ENCODE measurements at places on chromosomes 11 and 22.

- DNase-seq = no peak
These were observed 19.8 kb downstream of the TTC12 start for GRCh38 chr11:113334183-113334582.

DNA sequence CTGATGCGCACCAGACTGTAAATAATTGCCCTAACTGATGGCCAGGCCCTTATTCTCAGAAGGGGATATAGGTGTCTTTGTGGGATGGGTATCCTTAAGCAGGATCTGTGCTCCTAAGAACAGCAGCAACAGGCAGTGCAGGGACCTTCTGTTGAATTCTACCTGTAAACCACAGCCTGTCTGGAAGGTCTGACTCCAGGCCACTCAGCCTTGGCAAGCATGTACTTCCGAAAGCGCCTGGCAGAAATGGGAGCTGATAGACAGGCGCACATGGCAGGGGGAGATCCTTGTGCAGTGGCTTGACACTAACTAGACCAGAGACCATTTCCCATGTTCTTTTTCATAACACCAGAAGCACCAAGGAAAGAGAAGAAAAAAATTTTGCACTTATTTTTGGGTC, 59.0 kb downstream of the C22orf31 start:
- DNase-seq = no peak

DNA sequence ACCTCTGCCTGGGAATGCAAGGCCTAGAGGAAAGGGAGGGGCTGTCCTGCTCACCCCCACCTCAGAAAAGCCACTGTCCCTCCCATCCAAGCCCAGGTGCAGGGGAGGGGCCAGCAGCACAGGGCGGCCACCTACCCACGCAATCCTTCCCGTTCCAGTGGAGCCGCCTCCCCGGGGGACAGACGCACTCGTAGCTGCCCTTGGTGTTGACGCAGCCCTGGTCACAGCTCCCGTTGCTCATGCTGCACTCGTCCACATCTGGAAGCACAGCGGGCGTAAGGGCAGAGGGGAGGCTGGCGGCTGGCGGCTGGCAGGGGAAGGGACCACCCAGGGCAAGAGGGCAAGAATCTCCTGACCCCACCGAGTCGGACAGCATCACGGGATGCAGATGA, 40.3 kb upstream of the TTLL12 start:
- no peak for DNase-seq

DNA sequence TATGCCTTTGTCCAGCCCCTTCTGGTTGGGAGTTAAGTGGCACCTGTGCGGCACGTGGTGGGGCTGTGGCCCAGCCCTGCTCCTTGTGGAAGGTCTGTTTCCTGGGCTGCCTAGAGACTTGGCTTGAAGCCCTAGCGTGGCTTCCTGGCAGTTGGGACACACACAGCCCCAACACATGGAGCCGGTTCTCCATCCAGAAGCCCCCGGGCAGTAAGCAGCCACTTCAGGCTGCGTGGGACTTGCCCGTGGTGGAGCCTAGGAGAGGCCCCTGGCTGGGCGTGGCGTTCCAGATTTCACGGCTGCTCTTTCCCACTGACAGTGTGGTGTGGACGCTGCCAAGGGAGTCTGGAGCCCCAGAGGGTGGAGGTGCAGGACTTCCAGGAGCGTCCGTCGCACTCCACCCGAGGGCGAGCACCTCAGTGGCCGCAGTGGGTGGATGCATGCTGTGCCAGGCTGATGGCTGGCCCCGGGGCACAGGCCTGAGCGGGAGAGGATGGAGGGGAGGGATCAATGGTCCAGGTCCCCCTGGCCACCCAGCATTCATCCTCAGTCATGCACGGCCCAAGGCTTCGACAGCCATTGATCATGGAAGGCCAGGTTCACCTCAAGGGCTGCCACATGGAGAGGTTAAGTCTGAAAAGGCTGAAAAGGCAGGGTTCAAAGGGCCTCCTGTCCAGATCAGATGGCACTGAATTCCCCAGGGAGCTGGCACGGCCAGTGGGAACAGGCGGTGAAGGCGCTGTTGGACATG, 9.3 kb downstream of the CCND1 start:
- no peak for DNase-seq

DNA sequence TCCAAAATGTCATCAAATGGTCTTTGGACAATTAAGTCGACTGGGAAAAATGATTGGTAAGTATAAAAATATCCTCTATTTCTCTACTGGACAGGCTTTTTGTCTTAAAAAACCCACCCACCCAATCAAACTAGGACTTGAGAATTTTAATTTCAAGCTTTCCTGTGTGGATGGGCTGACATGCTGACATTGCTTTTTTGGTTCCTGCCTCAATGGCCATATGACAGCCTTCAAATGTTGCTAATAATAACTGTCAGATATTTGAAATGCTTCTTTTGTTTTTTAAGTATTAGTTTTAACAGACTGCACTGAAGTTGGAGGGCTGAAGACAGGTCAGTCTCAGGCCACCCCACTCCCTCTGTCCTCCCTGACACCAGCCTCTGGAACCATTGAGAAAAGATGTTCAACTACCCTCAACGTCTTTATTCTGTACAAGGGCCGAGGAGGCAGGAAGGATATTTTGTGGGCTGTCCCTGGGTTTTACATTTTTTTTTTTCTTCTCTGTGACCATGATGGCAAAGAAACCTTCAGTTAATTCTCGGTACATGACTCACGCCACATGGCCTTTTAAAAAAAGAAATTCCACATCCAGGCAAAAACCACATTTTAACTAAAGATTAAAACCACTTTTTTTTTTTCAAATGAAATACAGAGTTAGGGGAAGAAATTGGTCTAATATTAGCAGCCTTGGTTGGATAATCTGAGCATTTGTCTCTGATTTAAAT, 130.4 kb downstream of the SLC1A2 start:
- DNase-seq = no peak

GRCh38 chr11:85407648-85408047, 219.5 kb downstream of the DLG2 start:
- DNase-seq = no peak

DNA sequence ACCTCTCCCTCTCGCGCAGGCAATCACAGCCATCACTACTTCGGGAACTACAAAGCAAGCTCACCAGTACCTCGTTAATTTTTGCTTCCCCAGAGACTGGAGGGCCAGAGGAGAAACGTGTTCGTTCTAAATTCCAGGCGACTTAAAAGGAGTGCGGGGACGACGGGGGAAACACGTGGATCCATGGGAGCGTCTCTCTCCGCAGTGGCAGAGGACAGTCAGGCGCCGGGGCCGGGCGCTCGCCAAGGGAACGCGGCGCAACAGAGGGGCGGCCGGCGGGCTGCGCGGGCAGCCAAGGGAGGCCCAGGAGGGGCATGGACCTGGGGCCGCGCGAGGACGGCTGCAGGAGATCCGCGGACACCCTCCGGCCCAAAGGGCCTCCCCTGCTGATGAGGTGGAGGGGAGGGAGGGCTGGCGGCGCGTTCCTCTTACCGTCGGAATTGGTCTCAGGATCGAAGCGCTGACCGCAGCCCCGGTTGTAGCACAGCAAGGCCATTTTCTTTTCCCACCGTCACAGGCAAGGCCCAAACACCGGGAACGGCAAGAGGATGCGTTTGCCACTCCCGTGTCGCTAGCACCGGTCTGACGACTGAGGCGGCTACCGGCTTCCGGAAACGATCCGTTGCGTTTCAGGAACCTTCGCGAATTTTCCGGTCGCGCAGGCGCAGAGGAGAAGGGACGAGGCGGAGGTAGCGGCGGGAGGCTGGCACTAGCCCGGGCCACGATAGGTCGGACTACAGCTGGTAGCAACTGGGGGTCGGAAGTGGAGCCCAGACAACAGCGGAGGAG, at the start of gene CHORDC1:
Gene CHORDC1 (minus strand): TSS at position 591 of the 789 bp plus-strand sequence. CDS start 95 bp downstream, at position 496.
- DNase-seq = peak; percentile 57

GRCh38 chr11:116397602-116398084, 375.1 kb downstream of the BUD13 start:
- no peak for DNase-seq

DNA sequence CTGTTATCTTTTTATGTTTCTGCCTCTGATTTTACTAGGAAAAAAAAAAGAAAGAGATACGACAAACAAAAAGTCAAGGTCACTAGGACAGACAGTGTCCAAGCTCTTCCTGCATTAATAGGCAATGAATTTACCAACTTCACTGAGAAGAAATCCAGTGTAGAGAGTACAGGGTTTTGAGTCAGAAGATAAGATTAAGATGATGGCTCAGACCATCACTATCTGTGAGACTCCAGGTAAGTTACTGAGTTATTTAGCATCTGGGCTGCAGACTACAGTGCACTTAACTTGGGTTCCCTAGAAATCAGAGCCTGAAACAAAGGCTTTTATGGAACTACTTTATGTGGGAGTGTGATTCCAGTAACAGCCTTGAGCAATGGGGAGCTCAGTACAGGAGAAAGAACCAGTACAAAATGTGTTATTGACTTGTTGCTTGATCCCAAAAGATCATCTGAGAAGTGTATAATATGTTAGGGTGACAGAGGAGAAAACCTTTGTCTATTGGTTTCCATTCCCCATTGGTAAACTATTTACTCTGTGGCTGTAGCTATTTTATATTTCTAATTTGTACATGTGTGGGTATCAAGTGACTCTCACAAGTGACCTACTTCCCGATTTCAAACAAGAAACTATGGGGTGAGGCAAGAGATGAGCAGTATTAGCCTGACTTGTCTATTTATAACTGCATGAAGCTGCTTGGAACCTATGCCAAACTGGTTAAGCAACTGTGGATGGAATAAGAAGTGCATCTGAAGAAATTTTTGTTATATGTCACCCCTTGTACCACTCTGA, 395.8 kb downstream of the RAB38 start:
- DNase-seq = no peak

GRCh38 chr11:110026858-110027626, 66.2 kb upstream of the ZC3H12C start:
- DNase-seq = no peak

- DNase-seq = no peak
These were observed 98.9 kb downstream of the ETS1 start for GRCh38 chr11:128488471-128488870.

DNA sequence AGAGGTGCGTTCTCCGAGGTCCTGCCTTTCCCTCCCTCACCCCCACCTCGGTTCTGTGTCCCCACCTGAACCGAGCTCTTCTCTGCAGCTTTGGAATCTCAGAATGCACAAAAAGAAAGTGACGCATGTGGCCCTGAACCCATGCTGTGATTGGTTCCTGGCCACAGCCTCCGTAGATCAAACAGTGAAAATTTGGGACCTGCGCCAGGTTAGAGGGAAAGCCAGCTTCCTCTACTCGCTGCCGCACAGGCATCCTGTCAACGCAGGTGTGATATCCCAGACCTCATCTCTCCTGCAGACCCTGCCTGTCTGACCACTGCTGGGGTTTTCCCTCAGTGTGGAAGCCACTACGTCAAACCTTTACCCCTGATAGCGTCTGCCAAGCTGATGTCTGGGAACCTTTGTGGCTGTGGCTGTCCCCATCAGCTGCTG, 13.9 kb downstream of the ACP2 start:
- DNase-seq = peak; percentile 75

DNA sequence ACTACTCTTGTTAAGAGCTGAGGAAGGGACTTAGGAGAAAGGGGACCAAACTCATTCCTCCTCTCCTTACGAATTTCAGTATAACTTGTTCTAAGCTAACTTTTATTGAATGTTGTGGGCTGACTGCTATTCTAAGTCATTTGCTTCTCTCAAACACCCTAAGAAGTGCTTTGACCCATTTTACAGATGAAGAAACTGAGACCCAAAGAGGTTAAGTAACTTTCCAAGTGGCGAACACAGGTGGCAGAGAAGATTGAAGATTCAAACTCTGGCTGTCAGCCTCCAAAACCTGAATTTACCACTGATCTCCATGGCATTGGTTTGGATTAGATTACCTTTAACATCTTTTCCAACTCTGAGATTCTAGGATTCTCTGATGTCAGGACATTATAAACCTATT, 52.2 kb downstream of the TIMP3 start:
- DNase-seq = no peak

- DNase-seq = no peak
These were observed 42.1 kb downstream of the NCAPD3 start for GRCh38 chr11:134181707-134182106.

DNA sequence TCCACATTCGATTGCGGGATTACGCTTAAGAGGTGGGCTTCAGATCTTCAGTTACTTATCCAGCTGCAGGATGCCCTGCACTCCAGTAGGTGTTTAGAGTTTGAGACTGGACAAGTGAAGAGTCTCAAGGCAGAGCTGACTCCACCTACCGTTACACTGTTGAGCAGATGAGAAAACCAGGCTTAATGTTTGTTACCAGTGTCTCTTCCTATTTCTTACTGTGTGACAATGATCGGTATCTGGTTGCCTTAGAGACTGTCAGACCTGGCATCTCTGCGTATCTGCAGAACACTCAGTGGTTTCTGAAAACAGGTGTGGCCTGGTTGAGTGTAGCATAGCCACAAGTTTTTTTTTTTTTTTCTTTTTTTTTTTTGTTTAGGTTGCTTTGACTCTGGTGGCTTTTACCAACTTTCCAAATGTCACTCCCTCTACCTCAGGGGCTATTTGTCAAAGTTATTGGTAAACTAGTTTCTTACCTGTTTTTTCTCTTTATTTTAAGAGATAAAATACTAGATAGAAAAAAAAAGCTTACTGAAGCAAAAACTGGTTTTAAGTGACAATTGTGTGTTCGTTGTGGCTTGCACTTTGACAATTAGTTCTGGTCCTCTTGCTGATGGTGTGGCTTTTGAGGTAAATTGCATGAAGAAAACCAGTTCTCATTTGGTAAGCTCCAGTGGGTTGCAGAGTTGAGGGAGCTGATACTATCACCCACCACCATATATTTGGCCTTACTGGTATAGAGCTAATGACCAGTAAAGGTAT, 284.8 kb downstream of the ETS1 start:
- DNase-seq = no peak

DNA sequence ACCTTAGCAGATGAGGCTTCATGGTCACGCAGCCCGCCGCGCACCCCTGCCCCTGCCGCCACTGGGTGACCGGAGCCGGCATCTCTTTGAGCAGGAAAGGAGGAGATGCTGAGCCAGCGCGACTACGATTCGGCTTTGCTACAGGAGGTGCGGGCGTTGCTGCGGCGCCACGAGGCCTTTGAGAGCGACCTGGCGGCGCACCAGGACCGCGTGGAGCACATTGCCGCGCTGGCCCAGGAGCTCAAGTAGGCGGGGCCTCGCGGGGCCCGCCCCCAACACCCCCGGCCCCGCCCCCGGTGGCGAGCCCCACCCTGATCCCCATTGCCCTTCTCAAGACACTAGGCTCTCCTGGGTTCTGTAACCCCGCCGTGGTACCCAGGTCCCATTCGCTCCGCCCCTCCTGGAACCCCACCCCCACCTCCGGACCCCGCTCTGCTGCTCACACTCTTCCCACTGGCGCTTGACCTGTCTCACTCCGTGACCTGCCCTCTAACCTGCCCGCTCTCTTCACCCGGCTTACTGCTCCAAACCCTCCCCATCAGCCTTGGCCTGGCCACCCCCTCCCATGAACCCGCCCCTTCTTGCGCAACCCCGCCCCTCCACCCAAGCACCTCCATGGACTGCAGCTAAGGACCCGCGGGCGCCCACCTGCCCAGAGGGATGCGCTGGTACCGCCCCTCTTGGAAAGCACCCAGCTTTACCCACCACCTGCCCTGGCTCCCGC, 9.1 kb downstream of the CTSF start:
- no peak for DNase-seq

GRCh38 chr22:40620464-40621046, 16.0 kb downstream of the MRTFA start:
- no peak for DNase-seq

DNA sequence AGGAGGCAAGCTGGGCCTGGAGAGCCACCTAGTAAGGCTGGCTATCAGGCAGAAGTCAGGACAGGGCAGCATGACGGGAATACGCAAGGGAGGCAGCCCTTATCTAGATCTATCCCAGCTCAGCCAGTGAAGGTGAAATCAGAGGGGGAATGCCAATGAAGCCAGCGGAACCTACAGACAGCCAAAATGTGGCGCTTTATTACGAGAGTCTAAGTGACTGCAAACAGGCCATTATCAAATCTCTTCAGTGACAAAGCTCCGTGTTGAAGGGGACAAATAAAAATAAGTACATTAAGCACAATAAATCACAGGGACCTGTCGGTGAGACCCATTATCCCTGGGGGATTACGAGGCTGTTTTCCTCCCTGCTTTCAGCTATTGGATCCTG, 22.8 kb downstream of the LARGE1 start:
- no peak for DNase-seq
